ENCODE measurements at places on chromosomes 5 and 9.
A peak's percentile ranks its signal among the peaks of the same experiment; 100 is the strongest.

- no peaks in the 10 kb centered on the region for H3K36me3 ChIP-seq
- no peak overlapping the region for H3K4me3 ChIP-seq
- no peak overlapping the region for H3K27ac ChIP-seq
- no peak for DNase-seq
- no peaks in the 10 kb centered on the region for H3K27me3 ChIP-seq
Observed at GRCh38 chr5:3911773-3912172, 316.1 kb downstream of the IRX1 start.

- H3K4me1 ChIP-seq = 0 out of 2 replicates have a peak, but pooled peaks cover 2% of the 10 kb centered on the region
- no peaks in the 10 kb centered on the region for H3K27me3 ChIP-seq
- DNase-seq = no peak
- H3K27ac ChIP-seq = no peak overlapping the region
- no peaks in the 10 kb centered on the region for H3K36me3 ChIP-seq
Observed at GRCh38 chr5:58255386-58255785, 204.5 kb downstream of the PLK2 start.

DNA sequence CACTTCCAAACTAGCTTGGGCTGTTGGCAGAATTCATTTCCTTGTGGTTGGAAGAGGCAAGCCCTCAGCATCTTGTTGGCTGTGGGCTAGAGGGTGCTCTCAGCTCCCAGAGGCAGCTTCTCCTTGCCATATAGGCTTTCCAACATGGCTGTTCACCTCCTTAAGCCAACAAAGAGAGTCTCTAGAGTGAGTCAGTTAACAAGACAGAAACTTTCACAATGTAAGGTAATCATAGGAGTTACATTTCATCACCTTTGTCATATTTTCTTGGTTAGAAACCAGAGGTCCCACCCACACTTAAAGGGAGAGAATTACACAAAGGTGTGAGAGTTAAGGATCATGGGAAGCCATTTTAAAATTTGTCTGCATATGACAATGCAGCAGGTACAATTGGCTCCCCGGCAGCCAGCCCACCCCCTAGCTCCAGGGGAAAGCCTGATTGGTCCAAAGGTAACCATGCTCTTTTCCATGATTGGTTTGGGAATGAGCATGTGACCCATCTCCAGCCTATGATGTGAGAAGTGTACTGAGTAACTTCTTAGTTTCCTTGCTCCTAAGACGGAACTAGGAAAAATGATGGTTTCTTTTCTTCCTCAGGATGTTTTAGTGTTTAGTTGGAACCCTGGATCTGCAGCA is 109.8 kb upstream of the MSX2 start:
- no peak overlapping the region for H3K27ac ChIP-seq
- H3K4me1 ChIP-seq = no peaks in the 10 kb centered on the region
- H3K27me3 ChIP-seq = no peaks in the 10 kb centered on the region
- DNase-seq = no peak
- no peak overlapping the region for H3K4me3 ChIP-seq
- no peaks in the 10 kb centered on the region for H3K36me3 ChIP-seq

DNA sequence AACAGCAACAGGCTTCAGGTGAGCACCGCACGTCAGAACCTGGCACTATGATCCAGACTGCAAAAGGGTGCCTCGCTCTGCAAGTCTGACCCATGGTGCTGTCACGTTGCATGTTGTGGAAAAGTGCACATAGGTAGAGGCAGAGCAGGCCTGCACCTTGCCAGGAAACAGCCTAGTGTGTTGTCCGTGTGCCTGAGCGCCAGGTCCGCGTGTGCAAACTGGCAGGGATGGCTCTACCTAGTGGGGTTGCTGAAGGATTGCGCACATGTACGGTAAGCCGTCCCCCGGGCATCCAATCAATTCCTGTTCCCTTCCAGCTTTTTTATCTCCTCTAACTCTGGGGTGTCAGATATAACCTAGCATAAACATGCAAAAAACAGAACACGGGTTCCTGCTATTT is 219.5 kb downstream of the NXNL2 start:
- no peaks in the 10 kb centered on the region for H3K4me1 ChIP-seq
- H3K36me3 ChIP-seq = no peaks in the 10 kb centered on the region
- DNase-seq = no peak
- H3K27ac ChIP-seq = no peak overlapping the region

DNA sequence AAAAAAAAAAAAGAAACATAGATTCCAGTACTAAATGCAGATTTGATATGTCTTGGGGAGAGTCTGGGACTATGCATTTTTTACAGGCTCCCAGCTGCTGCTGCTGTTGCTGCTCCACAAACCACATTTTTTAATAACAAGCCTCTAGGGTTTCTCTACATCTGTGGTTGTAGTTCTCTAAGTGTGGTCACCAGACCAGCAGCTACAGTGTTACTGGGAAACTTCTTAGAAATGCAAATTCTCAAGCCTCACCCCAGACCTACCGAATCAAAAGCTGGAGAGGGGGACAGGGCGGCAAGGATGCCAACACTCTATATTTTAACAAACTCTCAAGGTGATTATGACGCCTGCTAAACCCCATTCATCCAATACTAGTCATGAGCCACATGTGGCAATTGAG is 293.4 kb upstream of the PTGER4 start:
- no peak overlapping the region for H3K4me3 ChIP-seq
- no peaks in the 10 kb centered on the region for H3K36me3 ChIP-seq
- DNase-seq = no peak
- no peaks in the 10 kb centered on the region for H3K27me3 ChIP-seq
- 0 out of 2 replicates have a peak, but pooled peaks cover 6% of the 10 kb centered on the region for H3K4me1 ChIP-seq

- no peaks in the 10 kb centered on the region for H3K27me3 ChIP-seq
- H3K4me3 ChIP-seq = no peak overlapping the region
- DNase-seq = no peak
- no peak overlapping the region for H3K27ac ChIP-seq
- H3K4me1 ChIP-seq = no peaks in the 10 kb centered on the region
Observed at GRCh38 chr9:136527721-136528710, 17.8 kb downstream of the NOTCH1 start.

- H3K36me3 ChIP-seq = 0 out of 2 replicates have a peak, but pooled peaks cover 2% of the 10 kb centered on the region
- no peak for DNase-seq
- H3K4me3 ChIP-seq = peak overlapping the region; percentile 97
Observed at GRCh38 chr9:36401164-36401740, 1.2 kb upstream of the RNF38 start.

DNA sequence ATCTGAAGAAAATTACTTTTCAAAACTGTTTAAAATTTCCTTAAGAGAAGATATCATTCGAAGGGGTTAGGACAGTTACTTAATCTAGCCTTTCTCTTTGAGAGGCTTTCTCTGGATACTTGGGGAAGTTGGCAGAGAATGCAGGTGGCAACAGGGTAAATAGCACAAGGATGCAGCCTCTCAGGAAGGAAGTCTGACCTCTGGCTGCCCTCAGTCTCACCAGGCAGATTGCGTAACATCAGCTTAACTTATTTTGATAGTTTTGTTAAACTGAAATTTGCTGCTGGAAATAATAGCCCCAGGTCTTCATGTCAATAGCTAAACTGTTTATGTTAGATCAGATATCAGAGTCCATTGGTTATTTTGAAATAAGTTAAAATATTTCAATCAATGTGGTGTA is 20.4 kb downstream of the CCDC192 start:
- no peak overlapping the region for H3K4me3 ChIP-seq
- DNase-seq = no peak
- H3K27me3 ChIP-seq = no peaks in the 10 kb centered on the region
- H3K36me3 ChIP-seq = no peaks in the 10 kb centered on the region
- no peaks in the 10 kb centered on the region for H3K4me1 ChIP-seq
- no peak overlapping the region for H3K27ac ChIP-seq

DNA sequence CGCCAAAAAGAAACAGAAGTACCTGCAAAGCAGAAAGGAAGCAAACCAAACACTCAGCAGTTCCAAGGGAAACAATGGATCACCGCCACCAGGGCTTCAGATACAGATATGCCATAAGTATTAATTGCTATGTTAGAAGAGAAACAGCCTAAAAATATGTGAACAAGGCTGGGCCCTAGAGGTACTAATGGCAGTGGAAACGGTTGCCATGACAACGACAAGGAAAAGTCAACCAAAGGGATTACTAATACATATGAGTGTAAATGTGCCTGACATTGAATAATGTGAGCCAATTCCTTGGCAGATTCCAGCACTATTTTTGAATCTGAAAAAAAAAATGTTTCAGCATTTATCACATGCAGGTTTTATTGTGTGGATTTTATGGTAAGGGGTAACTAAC is 75.0 kb downstream of the CAVIN4 start:
- no peak overlapping the region for H3K27ac ChIP-seq
- no peak overlapping the region for H3K4me3 ChIP-seq
- no peak for DNase-seq

DNA sequence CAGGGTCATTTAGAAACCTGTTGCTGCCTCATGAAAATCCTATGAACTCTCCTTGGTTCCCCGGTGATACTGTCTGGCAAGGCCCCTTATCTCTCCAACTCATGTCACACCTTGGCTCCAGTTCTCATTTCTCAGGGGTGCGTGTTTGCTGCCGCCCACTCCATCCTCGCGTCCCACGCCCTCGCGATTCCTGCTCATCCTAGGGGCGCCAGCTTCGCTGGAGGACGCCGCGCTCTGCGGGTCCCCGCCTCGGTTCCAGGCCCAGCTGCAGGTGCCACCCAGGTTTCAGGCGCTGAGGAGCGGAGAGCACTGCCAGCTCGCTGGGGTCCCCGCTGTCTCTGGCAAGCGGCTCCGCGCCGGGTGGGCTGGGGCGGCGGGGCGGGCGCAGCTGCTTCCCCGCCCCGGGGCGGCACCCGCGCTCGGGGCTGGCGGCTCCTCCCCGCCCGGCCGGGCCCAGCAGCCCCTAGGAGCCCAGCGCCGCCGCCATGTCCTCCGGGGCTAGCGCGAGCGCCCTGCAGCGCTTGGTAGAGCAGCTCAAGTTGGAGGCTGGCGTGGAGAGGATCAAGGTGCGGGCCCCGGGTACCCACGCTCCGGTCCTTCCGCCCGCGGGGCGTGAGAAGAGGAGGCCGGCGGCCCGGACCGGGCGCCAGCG is at the start of gene GNG10:
GNG10 (plus strand) TSS at position 456 of the 652 bp plus-strand sequence; CDS start at position 486, 30 bp downstream.
- peaks cover 3% of the 10 kb centered on the region for H3K4me1 ChIP-seq
- H3K4me3 ChIP-seq = peak within 1 kb of the TSS; percentile 73
- H3K36me3 ChIP-seq = no peaks in the 10 kb centered on the region

GRCh38 chr5:32625547-32625946 is 40.2 kb downstream of the SUB1 start:
- H3K4me3 ChIP-seq = no peak overlapping the region
- H3K4me1 ChIP-seq = peaks cover 2% of the 10 kb centered on the region
- H3K36me3 ChIP-seq = no peaks in the 10 kb centered on the region

DNA sequence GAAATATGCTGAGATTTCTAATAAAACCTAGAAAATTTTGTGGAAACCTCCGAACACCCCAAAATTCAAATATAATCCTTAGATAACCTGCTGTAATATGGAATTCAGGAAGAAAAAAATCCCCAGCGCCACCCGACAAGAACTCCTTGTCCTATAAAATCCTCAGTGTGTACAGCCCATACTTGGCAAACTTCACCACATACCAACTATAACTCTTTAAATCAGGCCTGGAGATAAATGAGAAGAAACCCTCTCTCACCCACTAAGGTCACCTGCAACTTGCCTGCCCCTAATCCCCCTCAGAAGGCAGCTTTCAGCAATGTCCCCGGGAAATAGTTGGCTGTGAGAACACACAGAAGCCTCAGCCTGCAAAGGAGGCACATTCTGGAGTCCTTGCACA is 90.5 kb downstream of the SH3TC2 start:
- H3K4me1 ChIP-seq = no peaks in the 10 kb centered on the region
- no peaks in the 10 kb centered on the region for H3K27me3 ChIP-seq
- DNase-seq = no peak
- no peaks in the 10 kb centered on the region for H3K36me3 ChIP-seq
- H3K4me3 ChIP-seq = no peak overlapping the region
- no peak overlapping the region for H3K27ac ChIP-seq

GRCh38 chr5:172149073-172149472 is 39.0 kb downstream of the STK10 start:
- peaks cover 3% of the 10 kb centered on the region for H3K4me1 ChIP-seq
- H3K27me3 ChIP-seq = no peaks in the 10 kb centered on the region
- DNase-seq = no peak
- no peaks in the 10 kb centered on the region for H3K36me3 ChIP-seq

GRCh38 chr9:130150779-130151382 is 21.3 kb upstream of the NCS1 start:
- H3K27me3 ChIP-seq = no peaks in the 10 kb centered on the region
- H3K27ac ChIP-seq = no peak overlapping the region
- H3K36me3 ChIP-seq = no peaks in the 10 kb centered on the region
- H3K4me3 ChIP-seq = no peak overlapping the region

DNA sequence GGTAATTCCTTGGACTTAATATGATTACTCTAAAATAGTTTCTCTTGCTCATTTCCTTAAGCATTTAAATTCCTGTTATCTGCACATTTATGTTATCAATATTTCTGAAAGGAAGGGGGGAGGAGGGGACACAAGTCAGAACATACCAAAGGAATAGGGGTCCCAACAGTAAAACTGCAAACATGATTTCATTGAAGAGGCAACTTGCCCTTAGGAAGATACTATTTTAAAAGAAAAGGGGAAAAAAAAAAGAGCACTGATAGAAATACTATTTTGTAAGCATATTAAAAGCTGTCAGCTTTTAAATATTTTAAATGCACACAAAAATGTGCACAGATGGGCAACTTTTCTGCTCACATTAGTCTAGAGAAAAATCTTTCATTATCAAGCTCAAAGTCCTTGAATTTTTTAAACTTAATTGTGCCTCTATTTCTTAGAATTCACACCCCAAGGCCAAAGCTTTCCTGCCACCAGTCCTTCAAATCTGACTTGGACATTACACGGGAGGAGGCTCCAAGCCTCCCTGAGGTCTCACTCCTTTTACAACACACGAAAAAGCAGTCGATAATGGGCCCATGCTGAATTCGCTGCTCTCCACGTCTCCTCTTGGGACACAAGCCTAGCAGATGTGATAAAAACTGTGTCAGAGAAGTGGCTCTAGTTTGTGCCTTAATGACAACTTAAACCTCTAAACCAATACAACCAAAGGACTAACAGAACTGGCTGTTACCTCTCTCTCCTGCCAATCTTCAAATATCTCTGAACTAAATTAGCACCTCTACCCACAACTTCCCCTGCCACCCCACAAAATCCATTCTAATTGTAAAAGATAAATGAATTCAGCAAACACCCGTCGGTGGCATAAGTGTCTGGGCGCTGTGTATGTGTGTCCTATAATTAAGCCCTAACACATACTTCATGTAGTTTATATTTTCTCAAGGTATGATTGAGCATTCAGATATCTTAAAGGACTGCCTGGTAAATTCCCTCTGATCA is 154.3 kb downstream of the DENND1A start:
- DNase-seq = no peak
- no peak overlapping the region for H3K27ac ChIP-seq
- H3K36me3 ChIP-seq = no peaks in the 10 kb centered on the region
- H3K4me1 ChIP-seq = no peaks in the 10 kb centered on the region
- no peak overlapping the region for H3K4me3 ChIP-seq

DNA sequence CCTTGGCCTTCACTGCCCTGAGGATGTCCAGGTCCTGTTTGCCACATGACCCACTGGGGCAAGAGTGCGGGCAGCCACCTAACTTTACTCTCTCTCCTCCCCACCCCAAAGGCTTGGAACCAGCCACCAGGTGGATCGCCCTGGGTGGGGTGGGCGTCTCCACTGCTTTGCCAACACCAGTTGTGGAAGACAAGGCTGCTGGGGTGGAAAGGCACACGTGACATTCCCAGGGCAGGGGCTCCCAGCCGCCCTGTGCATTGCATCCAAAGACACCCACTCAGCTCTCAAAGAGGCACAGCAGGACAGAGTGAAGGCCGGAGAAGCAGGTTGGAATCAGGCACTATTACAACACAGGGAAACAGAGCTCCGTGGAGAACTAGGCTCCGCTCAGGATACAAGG is 162.2 kb downstream of the OLFM1 start:
- peaks cover 12% of the 10 kb centered on the region for H3K4me1 ChIP-seq
- no peaks in the 10 kb centered on the region for H3K27me3 ChIP-seq
- no peak overlapping the region for H3K27ac ChIP-seq
- H3K36me3 ChIP-seq = no peaks in the 10 kb centered on the region

GRCh38 chr9:90793729-90794128 is 7.9 kb upstream of the SYK start:
- H3K36me3 ChIP-seq = no peaks in the 10 kb centered on the region
- H3K27ac ChIP-seq = no peak overlapping the region
- H3K4me1 ChIP-seq = no peaks in the 10 kb centered on the region
- DNase-seq = no peak
- no peak overlapping the region for H3K4me3 ChIP-seq
- no peaks in the 10 kb centered on the region for H3K27me3 ChIP-seq

Measured in H1 (cell line).